ENCODE measurements at places on chromosomes 5 and 9. TPM values are rescaled to one million over a fixed set of nuclear protein-coding genes. Genes with fewer than 3 reads are reported as not detected.

DNA sequence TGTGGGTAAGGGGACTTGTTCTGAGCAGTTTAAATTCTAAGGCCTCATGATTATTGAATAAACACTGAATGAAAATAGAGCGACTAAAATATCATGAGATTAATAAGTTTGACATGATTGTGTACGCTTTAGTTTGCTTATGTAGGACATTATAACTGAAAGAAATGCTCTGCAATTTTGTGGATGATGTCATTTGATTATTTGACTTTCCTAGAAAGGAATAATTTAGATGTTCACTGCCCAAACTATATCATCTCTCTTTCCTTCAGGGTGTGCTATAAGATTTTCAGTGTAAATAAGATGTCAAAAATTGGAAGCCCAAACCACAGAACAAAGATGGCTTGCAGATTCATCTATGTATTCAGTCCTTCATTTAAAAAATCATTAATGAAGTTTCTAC is 115.7 kb upstream of the MTAP start:
- DNase-seq: no peak

DNA sequence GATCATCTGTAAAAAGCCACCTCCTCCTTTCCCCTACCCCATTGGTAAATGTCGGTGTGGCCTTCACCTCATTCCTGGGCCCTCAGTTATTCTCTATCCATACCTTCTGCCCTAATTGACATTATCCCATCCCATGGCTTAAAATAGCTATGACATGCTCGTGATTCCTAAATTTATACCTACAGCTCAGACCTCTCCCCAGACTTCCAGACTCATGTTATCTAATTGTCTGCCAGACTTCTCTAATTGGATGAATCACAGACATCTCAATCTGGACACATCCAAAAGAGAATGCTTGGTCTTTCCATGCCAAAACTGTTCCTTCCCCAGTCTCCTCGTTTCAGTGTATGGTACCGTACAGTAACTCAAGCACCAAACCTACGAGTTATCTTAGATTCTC is 113.0 kb upstream of the GPR151 start:
- DNase-seq: no peak

SREK1 gene
- 47.6 TPM for polyA plus RNA-seq

- DNase-seq: no peak
These were observed 186.8 kb upstream of the SLC27A6 start for GRCh38 chr5:128778474-128778873.

- no peak for DNase-seq
These were observed 204.1 kb upstream of the SMC2 start for GRCh38 chr9:103889989-103890388.

RNF183 gene
- not detected for polyA plus RNA-seq

IPO11 gene
- polyA plus RNA-seq: 20.7 TPM

LRRC19 gene
- not detected for polyA plus RNA-seq

DNA sequence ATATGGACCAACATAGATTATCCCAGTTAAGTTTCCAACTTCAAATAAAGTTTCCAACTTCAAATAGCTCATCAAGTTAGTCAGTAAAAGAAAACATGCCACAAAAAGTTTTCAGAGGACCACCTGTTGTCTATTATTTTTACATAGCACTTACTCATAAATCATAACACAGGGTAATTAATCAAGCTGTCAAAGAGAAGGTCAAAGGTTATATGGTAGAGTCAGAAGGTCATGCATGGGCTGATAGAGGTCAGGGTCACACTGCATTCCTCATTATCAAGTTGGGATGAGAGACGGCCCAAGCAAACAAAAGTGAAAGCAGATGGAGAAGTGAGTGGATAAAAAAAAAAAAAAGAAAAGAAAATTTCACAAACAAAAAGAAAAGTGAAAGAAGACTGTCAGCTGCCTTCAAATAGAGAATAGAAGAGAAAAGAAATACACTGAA is 145.5 kb upstream of the POU5F2 start:
- DNase-seq: no peak

GRCh38 chr9:38025166-38025565 is 43.9 kb downstream of the SHB start:
- no peak for DNase-seq

- no peak for DNase-seq
These were observed 44.6 kb downstream of the TAF11L14 start for GRCh38 chr5:17678751-17679324.

- no peak for DNase-seq
These were observed 55.3 kb upstream of the SLCO6A1 start for GRCh38 chr5:102554082-102554481.

DNA sequence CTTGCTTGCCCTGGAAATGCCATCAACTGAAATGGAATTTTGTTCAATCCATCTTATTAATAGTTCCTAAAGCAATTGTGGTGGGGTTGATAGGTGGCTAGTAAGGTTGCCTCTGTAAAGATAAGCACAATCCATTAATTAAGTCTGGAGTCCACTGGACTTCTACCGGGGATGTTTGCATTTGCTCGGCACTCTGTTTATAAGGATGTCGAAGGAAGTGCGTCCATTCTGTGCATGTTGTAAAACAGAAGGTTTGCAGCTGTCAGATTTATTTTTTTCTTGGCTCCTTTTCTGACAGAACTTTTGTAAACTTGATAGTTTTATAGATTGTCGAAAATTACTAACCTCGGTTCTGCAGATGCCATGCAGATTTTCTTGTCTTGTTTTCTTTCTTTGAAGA is 12.8 kb upstream of the TNFAIP8 start:
- no peak for DNase-seq

DNA sequence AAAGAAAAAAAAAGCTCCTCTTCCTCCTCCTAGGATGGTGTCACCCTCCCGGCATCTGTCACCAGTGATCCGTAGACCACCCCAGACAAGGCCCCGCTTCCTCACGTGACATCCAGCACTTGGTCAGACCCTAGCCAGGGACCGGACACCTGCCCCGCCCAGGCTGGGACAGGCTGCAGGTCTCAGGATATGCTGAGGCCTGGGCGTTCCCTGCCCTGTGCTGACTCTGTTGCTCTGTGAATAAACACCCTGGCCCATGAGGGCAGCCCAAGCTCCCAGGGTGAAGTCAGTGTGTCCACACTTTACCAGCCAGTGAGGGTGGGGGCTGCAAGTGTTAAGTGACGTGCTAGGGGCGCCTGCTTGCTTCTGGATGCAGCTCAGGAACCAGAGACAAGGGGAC is 5.6 kb downstream of the EDF1 start:
- no peak for DNase-seq

CAMK4 gene
- polyA plus RNA-seq: not detected

DNA sequence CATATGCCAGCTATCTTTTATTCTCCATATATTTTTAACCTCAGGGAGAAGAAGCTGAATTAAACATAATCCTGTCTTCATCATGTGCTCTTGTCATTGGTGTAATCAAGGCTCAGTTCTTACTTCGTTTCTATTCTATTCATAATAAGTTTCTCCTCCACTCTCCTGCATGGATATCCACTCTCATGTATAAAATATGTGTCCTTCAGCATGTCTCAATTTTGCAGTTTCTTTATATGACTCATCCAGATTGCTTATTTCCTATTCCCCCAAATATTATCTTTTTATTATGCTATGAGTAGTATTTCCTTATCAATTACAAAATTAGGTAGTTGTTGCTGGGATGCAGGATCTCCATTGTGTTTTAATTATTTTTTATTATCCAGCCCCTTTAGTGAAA is 643.7 kb upstream of the ACO1 start:
- no peak for DNase-seq

SOHLH1 gene
- polyA plus RNA-seq: not detected
